Bone marrow (tissue), 2 donors: ENCODE measurements at places on chromosomes 12 and 14.

DNA sequence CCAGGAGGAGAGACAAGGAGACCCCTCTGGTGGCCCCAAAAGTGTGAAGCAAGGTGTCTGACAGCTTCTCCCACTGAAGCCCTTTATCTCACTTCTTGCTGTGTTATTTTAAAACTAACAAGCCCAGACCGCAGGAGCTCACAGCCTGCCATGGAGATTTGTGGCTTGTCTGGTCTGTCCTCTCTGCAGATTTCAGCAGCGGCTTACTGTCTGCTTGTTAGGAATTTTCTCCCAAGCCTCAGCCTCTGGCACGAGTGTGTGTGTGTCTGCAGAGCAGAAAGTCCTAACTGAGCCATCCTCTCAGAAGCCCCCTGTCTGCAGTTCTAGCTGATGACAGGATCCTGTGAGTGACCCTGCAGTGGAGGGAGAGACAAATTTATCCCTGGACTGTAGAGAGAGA lies 87.9 kb upstream of the HSPB8 start:
- no peak for DNase-seq

DNA sequence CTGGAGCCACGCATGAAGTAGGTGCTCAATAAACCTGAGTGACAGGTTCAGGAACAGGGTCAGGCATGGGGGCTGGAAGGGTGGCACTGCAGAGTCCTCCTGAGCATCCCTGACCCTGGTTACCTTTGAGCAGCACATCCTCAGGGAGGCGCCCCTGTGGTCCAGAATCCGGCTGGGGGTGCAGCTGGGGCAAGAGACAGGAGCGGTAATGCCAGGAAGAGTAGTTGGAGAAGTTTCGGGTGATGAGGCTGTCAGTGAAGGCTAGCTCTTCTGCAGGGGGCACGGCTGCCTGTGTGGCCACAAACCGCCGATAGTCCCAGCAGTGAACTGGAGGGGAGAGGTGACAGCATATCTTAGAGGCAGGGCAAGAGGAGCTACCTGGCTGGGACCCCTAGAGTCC lies 2.0 kb downstream of the RABGGTA start:
- DNase-seq = no peak

- no peak for DNase-seq
Observed at GRCh38 chr14:31097081-31097480, 70.9 kb upstream of the STRN3 start.

DNA sequence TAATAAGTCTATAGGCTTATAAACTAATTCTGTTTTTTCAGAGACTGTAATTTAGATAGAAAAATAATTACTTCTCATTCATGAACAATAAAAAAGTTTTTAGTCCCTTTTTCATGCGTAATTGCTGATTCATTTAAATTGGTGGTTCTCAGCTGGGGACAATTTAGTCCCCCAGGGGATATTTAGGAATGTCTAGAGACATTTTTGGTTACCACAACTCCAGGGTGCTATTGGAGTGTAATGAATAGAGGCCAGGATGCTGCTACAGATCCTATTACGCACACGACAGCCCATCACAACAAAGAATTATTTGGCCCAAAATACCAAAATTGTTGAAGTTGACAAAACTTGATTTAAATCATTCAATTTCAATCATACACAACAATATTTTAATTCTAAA lies 22.8 kb upstream of the VCPKMT start:
- no peak for DNase-seq

DNA sequence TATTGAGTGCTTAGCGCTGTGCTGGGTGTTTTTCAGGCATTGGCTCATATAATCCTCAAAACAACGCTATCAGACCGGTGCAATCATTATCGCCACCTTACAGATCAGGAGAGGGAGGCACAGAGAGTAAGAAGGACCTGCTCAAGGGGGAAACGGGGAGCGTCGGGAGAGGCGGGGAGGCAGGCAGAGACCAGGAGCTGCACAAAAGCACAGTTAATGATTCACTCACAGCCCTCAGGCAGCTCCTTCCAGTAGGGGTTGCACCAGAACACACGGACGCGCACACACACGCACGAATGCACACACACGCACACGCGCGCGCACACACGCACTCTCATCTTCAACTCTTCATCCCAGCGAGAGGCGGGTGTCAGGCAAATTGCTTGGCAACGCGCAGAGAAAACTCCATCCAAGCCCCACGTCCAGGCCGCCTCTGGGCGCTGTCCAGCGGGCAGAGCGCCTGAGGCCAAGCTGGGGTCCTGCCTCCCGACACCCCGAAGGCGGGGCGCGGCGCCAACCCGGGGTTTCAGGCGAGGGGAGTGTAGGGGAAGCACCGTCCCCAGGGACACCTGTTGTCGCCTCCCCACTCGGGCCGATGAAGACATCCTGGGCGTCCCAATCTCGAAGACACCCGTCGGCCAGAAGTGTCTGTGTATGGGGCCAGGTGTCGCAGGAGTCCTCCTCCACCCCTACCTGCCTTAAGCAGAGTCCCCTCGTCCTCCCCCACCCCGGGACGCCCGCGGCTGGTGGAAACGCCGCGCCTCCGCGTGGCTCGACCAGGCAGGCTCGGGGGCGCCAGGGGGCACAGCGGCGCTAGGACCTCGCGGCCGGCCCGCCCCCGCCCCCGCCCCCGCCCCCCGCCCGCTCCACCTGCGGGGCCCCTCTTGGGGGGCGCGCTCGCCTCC lies 35.5 kb upstream of the STON2 start:
- DNase-seq = peak; percentile 57

- no peak for DNase-seq
Observed at GRCh38 chr12:94242901-94243300, 94.5 kb downstream of the PLXNC1 start.

DNA sequence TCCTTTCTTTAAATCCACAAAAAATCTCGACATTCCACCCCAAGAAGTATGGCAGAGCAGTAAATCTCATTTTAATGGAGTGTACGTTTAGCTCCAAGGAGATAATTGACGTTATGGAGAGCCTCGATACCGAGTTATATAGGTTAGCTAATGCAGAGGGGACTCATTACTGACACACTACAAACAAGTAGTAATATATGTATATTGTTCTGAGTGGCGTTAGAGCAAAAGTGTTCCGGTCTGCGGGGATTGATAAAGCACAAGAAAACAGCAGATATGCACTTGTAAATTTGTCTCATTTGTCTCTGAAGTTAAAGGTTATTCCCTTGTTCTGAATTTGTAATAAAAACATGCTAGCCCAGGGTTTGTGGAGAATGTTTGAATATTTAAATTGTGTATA lies 84.1 kb downstream of the BCL11B start:
- DNase-seq = no peak

- no peak for DNase-seq
Observed at GRCh38 chr14:34650786-34651584, 21.0 kb upstream of the SNX6 start.

GRCh38 chr12:11183011-11183410 lies 3.7 kb downstream of the TAS2R42 start:
- DNase-seq = no peak

DNA sequence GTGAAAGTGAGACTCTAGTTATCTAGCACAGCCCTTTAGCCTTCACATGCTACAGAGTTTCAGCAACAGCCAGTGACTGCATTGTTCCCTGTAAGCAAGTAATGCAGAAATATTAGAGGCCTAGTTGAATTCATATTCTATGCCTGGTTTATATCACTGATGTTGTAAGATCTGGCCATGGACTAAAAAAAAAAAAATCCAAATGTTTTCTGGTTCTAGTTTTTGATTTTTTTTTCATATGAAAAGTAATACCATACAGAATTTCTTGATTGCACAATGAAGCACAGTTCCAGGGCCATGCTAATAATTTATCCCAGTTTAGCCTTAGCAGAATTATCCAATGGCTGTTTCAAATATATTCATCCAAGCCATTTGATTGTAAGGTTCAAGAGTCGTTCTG lies 341.5 kb upstream of the DDHD1 start:
- DNase-seq = no peak

DNA sequence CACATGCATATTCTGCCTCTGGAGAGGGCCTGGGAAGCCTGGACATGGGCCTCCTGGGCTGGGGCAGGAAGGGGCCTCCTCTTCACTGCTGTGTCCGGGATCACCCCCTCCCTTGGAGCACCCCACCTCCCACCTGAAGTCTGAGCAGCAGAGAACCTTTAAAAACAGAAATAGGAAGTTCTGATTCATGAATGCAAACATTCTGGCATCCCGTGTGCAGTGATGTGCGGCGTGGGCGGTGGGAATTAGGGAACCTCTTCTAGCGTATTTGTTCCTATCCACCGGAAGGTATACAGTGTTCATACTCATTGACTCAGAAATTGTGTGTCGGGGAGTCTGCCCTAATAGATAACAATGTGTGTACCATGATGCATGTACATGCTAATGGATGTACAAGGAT lies 46.2 kb downstream of the C14orf132 start:
- no peak for DNase-seq

GRCh38 chr12:94555687-94556086 lies 94.7 kb downstream of the TMCC3 start:
- DNase-seq = no peak

- DNase-seq = no peak
Observed at GRCh38 chr12:115762936-115763335, 514.6 kb downstream of the MED13L start.

DNA sequence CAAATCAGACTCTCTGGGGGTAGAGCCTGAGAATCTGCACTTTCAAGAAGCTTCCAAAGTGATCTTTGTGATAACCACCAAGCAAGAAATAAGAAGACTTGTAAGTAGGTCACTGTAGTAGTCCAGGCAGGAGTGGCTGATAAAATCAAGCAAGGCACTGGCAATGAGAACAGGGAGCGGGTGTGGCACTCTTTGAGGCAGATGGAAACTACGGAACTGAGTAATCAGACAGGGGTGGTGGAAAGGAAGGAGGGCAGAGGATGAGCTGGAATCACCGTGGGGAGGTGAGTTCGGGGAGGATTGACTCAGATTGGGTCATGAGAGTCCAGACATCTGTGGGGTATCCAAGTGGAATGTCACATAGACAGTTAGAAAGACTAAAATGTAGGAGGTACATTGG lies 44.4 kb upstream of the PLXNC1 start:
- no peak for DNase-seq

- DNase-seq = no peak
Observed at GRCh38 chr12:52448228-52448627, 3.7 kb downstream of the KRT6B start.

DNA sequence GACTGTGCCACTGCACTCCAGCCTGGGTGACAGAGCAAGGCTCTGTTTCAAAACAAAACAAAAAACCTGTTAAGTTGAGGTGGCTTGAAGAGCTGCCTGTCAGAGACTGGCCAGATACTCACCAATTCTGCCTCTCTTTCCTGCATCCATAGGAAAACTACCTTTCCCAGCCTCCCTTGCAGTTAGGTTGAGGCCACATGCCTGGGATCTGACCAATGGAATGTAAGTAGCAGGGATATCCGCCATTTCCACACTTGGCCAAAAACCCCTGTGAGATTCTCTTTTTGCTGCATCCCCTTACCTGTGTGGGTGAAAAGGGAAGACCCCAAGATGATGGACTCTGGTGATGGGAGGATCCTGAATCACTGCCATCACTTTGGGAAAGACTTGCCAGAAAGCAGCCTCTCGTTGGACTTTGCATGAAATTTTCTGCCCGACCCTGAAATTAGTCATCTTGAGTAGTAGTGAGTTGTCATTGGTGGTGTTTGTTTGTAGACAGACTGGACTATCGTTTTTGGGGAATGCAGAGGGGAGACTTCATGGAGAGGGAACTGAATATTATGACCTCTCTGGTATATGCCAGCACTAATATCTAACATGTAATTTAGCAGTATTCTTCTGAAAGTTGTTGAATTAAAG lies 14.0 kb downstream of the GPR68 start:
- DNase-seq = no peak

DNA sequence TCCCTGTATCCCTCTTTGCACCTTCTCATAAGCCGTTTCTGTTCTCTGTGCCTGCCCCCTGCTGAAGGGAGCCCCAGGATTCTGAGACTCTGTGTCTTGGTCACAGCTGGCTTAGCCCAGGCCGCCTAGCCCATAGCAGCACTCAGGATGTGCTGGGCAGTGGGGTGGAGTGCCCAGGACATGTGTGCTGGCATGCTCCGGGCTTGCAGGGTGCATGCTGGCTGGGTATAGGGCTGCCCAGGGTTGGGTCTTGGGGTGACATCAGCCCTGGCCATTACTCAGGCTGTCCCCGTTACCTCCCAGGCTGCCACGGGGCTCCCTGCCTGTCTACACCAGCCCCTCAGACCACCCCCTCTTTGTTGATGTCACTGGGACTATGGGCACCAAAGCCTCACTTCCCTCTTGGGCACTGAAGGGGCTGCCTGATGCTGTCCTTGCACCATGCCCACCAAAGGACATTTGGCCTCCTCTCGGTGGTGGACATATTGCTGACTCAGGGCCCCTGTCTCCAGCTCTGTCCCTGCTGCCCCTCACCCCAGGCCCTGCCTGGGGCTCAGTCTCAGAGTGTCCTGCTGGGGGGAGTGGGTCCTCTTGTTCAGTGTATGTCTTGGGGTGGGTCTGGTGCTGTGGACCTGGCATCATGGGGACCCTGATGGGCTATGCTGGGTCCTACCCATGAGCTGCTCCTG lies 2.4 kb downstream of the CEP170B start:
- no peak for DNase-seq

GRCh38 chr12:62516927-62517326 lies 50.3 kb downstream of the MON2 start:
- DNase-seq = peak; percentile 48

- no peak for DNase-seq
Observed at GRCh38 chr14:26412421-26412820, 185.4 kb downstream of the NOVA1 start.

- no peak for DNase-seq
Observed at GRCh38 chr12:27953817-27954216, 18.7 kb downstream of the PTHLH start.

- DNase-seq = no peak
Observed at GRCh38 chr12:85519163-85519562, 239.1 kb downstream of the ALX1 start.

DNA sequence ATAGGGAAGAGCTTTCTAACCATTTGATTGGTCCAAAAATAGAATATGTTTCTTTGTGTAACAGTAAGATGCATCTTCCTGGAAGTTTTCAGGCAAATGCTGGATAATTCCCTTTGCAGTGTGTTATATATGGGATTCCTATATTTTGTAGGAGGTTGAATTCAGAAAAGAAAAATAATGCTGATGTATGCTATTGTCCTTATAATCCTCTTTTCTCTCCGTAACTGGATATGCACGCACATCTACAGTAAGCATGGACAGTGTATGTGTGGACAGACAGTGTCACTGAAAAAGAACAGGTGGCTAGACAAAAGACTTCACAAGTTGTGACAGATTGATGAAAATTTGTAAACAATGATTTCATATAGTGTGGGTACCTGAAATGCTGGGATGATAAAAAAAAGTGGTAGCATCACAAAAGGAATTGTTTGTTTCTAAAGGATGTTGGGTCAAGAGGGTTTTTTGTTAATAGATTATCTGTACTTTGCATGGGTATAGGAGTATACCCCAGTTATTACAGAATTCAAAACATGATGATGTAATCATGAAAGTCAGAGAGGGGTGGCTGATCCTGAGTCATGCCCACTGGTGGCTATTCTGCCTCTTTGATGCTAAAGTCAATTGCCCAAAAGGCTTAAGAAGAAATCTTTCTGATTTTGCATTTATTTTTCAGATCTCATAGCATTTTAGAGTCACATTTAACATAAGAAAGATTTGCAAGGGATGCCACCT lies 160.7 kb upstream of the TMTC1 start:
- no peak for DNase-seq
